ENCODE measurements at places on chromosomes 1 and 21.

- no peak for DNase-seq
Measured at GRCh38 chr1:61138921-61139774, 56.8 kb downstream of the NFIA start.

- no peak for DNase-seq
Measured at GRCh38 chr21:33950431-33951079, 35.0 kb upstream of the ATP5PO start.

GRCh38 chr1:38693031-38693430, 166.5 kb downstream of the RRAGC start:
- no peak for DNase-seq

GRCh38 chr1:84264961-84265360, 36.5 kb upstream of the SAMD13 start:
- DNase-seq, result no peak

DNA sequence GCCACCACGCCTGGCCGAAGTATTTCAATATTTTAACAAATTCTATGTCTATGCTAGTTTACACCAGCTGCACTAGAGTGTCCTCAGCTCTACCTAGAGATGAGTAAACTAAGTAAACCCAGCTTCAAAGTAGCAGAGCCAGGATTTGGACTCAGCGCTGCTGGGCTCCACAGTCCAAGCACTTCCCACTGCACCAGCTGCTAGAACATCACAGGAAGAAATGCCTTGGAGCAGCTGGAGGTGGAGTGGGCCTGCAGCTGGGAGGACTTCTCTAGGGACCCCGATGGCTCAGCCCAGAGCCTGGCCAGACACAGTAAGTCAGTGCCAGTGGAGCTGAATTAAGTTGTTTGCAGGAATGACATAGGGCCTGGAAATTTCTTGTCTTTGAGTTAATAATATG, 10.2 kb upstream of the SMIM12 start:
- no peak for DNase-seq

- DNase-seq, result no peak
Measured at GRCh38 chr1:201226178-201226514, 35.5 kb downstream of the IGFN1 start.

GRCh38 chr21:37407719-37408420, 41.3 kb downstream of the DYRK1A start:
- DNase-seq, result no peak

DNA sequence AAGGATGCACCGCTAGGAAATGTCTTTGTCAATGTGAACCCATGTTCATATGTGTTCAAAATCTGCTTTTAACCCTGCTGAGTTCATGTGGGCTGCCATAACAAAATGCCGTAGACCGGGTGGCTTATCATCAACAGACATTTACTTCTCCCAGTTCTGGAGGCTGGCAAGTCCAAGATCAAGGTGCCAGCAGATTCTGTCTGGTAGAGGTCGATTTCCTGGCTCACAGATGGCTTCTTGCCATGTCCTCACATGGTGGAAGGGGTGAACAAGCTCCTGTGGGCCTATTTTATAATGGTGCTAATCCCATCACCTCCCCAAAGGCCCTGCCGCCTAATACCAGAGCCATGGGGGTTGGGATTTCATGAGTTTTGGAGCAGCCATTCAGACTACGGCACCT, 4.6 kb upstream of the CDCP2 start:
- no peak for DNase-seq

DNA sequence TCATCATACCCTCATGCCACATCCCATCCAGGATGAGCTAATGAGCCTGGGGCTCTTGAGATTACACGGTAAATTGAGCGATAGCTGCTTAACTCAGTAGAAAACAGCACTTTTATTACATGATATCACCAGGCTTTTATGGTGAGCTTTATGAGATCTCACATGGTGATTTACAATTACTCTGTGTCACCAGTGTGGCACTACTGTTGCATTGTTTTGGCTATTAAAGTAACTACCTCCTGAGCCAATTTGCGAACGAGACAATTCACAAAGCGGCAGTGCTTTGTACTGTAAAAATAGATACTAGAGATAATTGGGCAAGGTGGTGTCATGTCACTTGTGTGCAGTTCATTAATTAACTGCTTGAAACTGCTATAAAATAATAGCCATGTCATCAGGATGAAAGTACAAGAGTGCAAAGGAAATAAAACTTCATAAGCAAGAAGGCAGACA, 767.7 kb upstream of the ADGRL2 start:
- DNase-seq, result no peak

DNA sequence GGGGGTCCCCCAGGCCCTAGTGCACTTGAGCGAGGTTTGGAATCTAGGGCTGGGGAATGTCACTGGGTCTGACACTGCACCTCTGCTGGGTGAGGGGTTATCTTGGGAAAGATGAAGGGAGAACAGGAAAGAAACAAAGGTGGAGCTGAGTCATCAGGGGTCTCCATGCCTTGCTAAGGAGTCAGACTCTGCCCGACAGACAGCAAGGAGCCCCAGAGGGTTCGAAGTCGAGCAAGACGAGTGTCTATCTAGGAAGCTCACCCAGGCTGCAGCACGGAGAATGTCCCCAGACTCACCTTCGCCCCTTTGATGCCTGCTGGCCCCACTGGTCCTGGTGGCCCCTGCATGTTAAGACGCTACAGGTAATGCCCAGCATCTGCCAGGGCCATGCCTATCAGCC, 18.0 kb downstream of the COL16A1 start:
- no peak for DNase-seq

GRCh38 chr1:151790940-151791651, 796 bp upstream of the TDRKH start:
- no peak for DNase-seq

DNA sequence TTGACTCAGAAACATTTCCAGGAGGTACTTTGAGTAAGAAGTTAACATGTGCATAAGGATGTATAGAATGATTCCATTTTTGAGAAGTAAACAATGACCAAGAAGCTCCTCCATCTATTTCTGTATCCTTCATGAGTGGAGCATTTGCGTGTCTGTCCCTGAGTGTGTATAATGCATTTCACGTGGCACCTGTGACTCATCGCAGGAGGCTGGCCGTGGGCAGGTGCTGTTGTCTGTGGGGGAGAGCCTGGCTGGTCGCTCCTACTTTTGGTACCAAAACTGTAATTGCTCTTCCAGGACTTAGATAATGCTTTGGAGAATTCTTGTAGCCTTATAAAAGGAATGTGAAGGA, 16.5 kb downstream of the SLC37A1 start:
- DNase-seq, result no peak

DNA sequence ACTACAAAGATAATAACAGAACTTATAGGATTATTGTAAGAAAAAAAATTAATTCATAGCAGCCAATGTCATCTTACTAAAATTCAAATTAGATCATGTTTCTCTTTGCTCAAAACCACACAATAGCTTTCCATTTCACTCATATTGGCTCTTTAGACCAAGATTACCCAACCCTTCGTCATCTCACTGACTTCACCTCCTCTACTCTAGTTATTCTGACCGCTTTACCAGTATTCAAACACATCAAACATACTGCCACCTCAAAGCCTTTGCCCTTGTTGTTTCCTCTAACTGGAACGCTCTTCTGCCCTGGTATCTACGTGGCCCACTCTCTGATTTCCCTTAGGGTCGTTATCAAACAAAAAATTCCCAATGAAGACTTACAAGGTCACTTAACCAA, 1.7 kb downstream of the ANGPTL3 start:
- no peak for DNase-seq

DNA sequence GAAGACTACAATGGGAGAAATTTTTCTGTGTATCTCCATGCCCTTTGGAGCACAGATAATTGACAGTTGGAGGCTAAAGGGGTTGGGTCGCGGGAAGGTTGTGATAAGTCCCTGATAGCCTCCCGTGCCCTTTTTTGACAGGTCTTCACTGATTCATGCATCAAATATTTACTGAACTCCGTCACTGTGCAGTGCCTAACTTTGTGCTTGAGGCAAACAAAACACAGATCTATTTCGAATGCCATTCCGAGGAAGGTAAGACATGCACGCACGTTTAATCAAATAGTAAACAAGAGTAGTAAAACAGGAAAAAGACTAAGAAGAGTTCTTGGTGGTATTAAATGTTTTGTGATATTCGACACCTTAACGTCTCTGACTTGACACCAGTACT, 494 bp upstream of the PIP5K1A start:
- DNase-seq, result no peak

DNA sequence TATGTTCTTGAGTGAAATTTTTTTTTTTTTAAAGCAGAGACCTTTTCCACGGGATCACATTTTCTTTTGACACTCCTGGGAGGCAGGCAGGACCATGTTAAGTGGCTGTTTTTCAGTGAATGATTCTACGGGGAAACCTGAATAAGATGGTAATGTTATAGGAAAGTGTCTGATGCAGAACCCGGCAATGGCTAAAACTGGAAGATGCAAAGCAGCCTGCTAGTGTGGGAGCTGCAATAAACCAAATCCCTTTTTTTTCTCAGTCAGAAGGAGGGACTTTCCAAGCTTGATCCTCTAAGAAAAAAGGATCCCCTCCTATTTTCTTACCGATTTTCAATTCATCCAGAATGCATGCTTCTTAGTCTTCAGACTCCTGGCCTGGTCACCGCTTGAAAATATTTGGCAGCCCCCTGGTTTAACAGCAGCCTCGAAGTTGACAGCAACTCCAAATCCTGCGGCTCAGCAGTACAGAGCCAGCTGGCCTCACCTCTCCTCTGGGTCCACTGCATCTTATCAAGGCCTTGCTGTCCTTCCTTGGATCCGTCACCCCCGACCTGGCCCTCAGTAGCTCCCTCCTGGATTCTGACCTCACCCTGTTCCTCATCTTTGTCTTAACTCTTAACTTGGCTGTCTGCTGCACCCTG, 5.6 kb downstream of the MX2 start:
- DNase-seq, result no peak

DNA sequence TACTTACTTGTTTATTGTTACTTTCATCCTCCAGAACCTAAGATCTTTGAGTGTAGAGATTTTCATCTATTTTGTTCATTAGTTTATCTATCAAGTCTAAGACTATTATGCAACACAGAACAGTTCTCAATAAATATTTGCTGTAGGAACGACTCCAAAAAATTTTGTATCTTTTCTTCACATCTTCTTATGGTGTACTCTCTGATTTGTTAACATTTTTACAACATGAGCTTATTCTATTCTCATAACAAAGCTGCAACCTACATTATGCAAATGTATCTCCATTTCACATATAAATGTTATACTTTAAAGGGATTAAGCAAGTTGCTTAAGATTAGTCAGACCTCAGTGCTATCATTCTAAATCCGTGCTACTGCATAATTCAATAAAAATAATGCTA, 514.2 kb upstream of the ZP4 start:
- DNase-seq, result no peak

All from NCI-H1694 (cell line).